ENCODE measurements at places on chromosomes 5 and 9. TPM values are rescaled to one million over a fixed set of nuclear protein-coding genes. Genes with fewer than 3 reads are reported as not detected.

DNA sequence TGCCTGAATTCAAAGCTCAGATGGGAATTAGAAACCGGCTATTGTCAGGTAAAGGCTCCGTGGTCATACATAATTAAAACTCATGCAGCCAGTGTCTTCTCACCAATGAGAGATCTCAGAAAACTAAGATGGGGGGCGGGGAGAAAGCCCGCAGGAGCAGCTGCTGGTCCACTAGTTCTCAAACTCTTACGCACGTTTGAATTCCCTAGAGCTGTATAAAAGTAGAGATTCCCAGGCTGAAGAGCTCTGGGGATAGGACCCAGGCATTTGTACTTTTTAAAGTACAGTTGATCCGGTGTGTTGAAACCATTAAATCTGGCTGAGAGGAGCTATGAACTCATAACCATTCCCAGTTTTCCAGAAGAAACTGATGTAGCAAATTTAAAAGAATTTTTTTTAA lies 68.5 kb downstream of the FRMD3 start:
- no peak overlapping the region for H3K27ac ChIP-seq
- peaks cover 11% of the 10 kb centered on the region for H3K4me1 ChIP-seq
- no peak overlapping the region for H3K4me3 ChIP-seq
- no peak for DNase-seq

Gene BTNL3
- total RNA-seq, result 0.61 TPM

Gene SLC36A2
- total RNA-seq, result not detected

Gene MPDZ
- total RNA-seq, result 36.7 TPM

Gene BARX1
- not detected for total RNA-seq

Gene WDR31
- 3.2 TPM for total RNA-seq

Data from upper lobe of left lung (tissue), 6 donors.